ENCODE measurements at places on chromosomes 7 and 10. TPM values are rescaled to one million over a fixed set of nuclear protein-coding genes. Genes with fewer than 3 reads are reported as not detected.

DNA sequence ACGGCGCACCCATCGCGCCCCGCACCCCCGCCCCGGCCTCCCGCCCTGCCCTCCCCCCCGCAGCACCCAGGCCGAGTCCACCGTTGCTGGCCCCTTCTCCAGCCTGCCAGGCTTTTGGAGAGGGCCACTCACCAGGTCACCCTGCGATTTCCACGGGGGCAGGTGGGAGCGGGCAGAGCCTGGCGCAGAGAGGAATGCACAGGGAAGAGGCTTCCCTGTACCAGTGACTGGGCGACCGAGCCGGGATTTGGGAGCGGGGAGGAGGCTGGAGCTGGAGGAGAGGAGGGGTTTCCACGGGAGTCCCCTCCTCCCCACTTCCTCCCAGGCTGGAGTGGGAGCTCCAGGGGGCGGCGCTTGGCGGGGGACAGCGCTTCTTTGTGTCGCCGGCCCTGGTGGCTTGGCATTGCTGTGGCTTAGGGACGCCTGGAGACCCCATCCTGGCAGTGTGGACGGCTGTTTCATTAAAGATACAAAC is 19.3 kb downstream of the TCAF1 start:
- no peaks in the 10 kb centered on the region for H3K36me3 ChIP-seq
- peak; percentile 85 for DNase-seq
- peak overlapping the region; percentile 55 for H3K4me3 ChIP-seq
- peak overlapping the region; percentile 81 for H3K27ac ChIP-seq

DNA sequence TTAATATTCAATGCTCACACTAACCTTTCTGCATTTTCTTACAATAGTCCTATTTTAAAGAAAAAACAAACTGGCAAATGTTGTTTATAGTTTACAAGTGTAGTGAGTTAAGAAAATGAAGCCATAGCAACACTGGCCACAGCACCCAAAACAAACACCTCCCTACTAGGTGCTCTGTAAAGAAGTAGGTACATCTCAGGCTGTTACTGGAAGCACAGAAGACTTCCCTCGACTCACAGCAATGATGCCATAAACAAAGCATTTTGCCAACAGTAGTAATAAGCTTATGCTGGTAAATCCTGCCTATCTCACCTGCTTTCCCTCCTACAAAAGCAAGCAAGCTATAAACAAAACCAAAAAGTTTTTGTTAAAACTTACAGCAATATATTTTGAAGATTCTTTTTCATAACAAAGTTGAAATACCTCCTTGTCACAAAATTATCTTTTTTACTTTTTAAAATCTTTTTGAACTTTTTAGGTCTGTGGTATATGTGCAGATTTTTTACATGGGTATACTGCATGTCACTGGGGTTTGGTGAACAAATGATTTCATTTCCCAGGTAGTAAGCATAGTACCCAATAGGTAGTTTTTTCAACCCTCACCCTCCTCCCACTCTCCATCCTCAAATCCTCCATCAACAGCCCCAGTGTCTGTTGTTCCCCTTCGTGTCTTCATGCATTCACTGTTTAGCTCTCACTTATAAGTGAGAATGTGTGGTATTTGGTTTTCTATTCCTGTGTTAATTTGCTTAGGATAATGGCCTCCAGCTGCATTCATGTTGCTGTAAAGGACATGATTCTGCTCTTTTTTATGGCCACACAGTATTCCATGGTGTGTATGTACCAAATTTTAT is 28.4 kb downstream of the COA1 start:
- H3K4me3 ChIP-seq: no peak overlapping the region
- H3K27me3 ChIP-seq: no peaks in the 10 kb centered on the region
- no peak for DNase-seq
- H3K36me3 ChIP-seq: no peaks in the 10 kb centered on the region

DNA sequence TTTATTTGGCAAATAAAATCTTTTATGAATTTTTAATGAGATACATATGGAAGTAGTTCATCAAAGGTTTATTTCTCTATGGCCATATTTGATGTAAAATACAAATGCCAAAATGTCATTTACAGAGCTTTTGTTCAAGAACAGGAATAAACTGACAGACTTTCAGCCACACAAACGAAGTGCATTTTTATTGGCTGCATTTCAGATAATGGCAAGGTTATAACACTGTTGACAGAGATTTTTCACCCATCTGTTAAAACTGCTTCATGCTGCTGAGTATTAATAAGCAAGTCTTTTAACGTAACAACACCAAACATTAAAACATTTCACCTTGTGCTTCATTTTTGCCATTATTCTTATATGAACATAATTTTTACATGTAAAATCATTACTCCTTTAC is 254.4 kb downstream of the ANKRD7 start:
- no peaks in the 10 kb centered on the region for H3K36me3 ChIP-seq
- H3K27me3 ChIP-seq: no peaks in the 10 kb centered on the region
- H3K4me1 ChIP-seq: no peaks in the 10 kb centered on the region
- no peak for DNase-seq
- H3K27ac ChIP-seq: no peak overlapping the region

DNA sequence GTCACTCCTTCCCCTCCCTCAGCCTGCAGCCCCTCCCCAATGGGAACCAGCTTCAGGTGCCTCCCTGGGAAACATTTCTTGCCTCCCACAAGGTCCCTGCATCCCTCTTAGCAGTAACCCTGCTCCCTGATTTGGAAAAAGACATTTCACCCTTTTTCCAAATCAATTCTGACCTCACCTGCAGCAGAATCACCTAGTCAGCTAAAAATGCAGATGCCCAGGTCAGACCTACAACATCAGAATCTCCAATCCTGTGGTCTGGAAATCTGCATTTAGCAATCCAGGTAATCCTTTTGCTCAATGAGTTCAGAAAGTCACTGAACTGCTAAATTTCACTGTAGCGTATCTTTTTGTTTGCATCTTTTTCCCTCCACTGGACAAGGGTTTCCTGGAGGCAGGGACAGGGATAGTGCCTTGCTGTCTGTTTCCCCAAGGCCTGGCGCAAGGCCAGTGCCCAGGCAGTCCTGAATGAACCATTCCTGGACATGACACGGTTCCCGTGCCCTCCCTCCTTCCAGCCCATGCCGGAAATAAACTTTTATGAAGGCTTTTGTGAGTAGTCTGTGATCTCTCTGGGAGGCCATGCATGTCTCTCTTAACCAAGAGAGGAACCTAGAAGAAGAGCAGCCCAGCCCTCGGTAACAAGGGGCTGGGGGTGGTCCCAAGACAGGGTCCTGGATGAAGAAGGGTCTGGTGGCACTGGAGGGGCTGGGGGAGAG is 44.0 kb downstream of the COL13A1 start:
- peak overlapping the region; percentile 76 for H3K27ac ChIP-seq
- no peaks in the 10 kb centered on the region for H3K36me3 ChIP-seq
- H3K4me3 ChIP-seq: no peak overlapping the region
- no peaks in the 10 kb centered on the region for H3K27me3 ChIP-seq
- peaks cover 41% of the 10 kb centered on the region for H3K4me1 ChIP-seq
- peak; percentile 58 for DNase-seq

GRCh38 chr7:106679153-106679931 is 18.4 kb upstream of the CCDC71L start:
- H3K27me3 ChIP-seq: no peaks in the 10 kb centered on the region
- H3K4me1 ChIP-seq: peaks cover 11% of the 10 kb centered on the region
- DNase-seq: peak; percentile 81
- H3K36me3 ChIP-seq: no peaks in the 10 kb centered on the region
- no peak overlapping the region for H3K4me3 ChIP-seq
- H3K27ac ChIP-seq: no peak overlapping the region

SCIN gene
- not detected for polyA plus RNA-seq

CRHR2 gene
- polyA plus RNA-seq: 0.42 TPM

DPYSL4 gene
- polyA plus RNA-seq: 12.5 TPM

Measured in cardiac muscle cell (in vitro differentiated cells and primary cell).